ENCODE measurements at places on chromosomes 11 and 22. TPM values are rescaled to one million over a fixed set of nuclear protein-coding genes. Genes with fewer than 3 reads are reported as not detected.

MS4A14 gene
- not detected for total RNA-seq

ZBTB3 gene
- total RNA-seq = 5.2 TPM

PLAAT5 gene
- not detected for total RNA-seq

HTR3A gene
- not detected for total RNA-seq

SLC1A2 gene
- total RNA-seq = not detected

SVIP gene
- 4.8 TPM for total RNA-seq

CRYBB2 gene
- not detected for total RNA-seq

MUC5B gene
- not detected for total RNA-seq

MS4A15 gene
- not detected for total RNA-seq

ANGPTL5 gene
- total RNA-seq = not detected

GDPD4 gene
- total RNA-seq = not detected

MS4A3 gene
- not detected for total RNA-seq

OR52E2 gene
- not detected for total RNA-seq

GLYAT gene
- not detected for total RNA-seq

CARD18 gene
- 0.78 TPM for total RNA-seq

CSF2RB gene
- not detected for total RNA-seq

P4HA3 gene
- total RNA-seq = 0.85 TPM

AMOTL1 gene
- 182 TPM for total RNA-seq

SHANK2 gene
- 1.5 TPM for total RNA-seq

CSTF3 gene
- total RNA-seq = 30.2 TPM

TMEM138 gene
- total RNA-seq = 41.4 TPM

TRIM48 gene
- total RNA-seq = not detected

USP2 gene
- 0.27 TPM for total RNA-seq
